ENCODE measurements at places on chromosomes 7 and 10.

- DNase-seq: no peak
These were observed 7.8 kb upstream of the HGF start for GRCh38 chr7:81777697-81778096.

- DNase-seq: no peak
These were observed 18.7 kb upstream of the ZNF488 start for GRCh38 chr10:47402641-47403301.

GRCh38 chr7:121153411-121153810 lies 164.9 kb downstream of the CPED1 start:
- DNase-seq: no peak

GRCh38 chr10:36017137-36017536 lies 375.0 kb upstream of the FZD8 start:
- DNase-seq: no peak

GRCh38 chr7:116229366-116229765 lies 19.0 kb downstream of the TES start:
- no peak for DNase-seq

- no peak for DNase-seq
These were observed 145.7 kb upstream of the CHST15 start for GRCh38 chr10:124239134-124239533.

DNA sequence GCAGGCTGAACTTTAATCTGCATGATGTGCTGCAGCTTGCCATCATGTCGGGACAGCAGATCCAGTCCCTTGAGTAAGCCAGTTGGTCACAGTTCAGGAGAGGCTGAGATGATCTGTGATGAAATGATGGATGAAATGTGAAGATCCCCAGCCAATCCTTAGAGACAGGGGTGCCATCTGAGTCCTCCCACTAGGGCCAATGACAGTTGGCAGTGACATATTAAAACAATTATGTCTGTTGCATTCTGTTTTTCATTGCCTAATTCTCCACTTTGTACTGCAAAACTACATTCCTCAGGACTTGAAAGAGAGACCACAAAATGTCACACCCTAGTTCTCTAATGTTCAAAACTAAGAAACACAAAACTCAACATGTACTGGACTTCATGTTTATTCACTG lies 66.3 kb upstream of the CAV2 start:
- DNase-seq: no peak

GRCh38 chr10:58851606-58852005 lies 324.8 kb upstream of the PHYHIPL start:
- no peak for DNase-seq

- DNase-seq: no peak
These were observed 694.1 kb downstream of the ANKRD7 start for GRCh38 chr7:118918556-118918955.

DNA sequence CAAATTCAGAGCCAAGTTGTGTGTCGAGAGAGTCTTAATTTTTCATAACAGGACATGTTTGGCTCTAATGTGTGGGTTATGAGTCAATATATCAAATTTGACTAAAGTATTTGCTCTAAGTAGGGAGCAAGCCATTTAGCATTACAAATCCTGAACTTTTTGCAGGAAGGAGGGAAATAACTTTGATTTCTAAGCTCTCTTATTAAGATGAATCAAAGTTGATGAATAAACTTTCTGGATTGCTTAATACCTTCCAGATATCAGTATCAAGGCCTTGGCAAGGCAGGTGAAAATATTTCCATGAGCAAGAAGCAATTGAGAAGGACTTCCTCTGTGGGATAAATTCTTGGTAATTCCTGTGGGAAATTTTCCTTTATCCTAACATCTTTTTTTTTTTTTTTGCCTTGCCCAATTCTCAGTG lies 258.8 kb downstream of the AHR start:
- DNase-seq: no peak

DNA sequence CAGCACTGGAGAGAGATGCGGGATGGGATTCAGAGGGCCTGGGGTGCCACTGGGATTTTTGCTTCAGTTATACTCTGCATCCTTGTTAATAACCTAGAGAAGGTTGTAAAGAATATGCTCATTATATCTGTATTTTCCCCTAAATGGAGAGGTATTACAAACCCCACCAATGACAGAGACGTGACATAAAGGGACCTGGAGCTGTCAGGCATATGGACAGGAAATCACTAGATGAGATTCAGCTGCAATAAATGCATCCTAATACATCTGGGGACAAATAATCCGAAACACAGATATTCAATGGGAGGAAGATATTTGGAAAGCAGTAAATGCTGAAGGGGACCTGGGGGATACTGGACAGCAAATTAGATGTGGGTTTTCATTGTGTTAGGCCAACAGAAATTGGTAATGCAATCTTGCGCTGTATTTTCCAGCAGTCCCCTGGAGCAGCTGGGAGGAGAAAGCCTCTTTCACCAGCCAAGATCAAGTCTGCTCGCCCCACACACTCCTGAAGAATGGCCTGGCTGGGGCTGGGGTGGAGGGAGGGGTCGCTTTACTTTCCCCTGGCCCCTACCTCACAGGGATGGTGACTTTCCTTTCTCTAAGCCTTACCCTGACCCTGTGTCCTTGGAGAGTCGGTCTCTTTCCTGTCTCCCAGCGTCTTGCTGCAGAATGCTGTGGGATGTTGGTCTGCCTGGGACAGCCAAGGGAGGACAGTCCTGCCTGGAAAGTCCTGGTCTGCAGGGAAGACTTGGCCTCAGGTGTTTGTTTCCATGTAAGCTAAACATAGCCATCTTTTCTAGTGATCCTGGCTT lies 653.8 kb downstream of the LRMDA start:
- DNase-seq: no peak

GRCh38 chr7:156334636-156335035 lies 305.9 kb upstream of the RNF32 start:
- no peak for DNase-seq

GRCh38 chr10:86020134-86020533 lies 346.5 kb downstream of the GRID1 start:
- DNase-seq: no peak

DNA sequence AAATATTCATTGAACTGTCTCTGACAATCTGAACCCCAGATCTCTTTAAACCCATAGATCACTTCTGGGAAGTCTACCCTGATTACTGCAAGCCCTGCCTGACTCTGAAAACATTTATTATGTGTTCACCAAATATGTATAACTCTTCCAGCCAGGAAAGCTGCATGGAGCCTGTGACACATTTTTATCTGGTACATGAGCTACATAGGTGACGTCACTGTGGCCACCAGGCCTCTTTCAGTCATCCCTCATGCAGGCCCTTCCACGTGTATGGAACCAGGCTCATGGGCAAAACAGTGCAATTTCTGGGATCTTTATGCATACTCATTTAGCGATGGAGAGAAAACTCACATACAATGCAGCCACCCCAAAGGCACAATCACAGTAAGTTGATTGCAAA lies 133.9 kb upstream of the NUPR2 start:
- DNase-seq: no peak

DNA sequence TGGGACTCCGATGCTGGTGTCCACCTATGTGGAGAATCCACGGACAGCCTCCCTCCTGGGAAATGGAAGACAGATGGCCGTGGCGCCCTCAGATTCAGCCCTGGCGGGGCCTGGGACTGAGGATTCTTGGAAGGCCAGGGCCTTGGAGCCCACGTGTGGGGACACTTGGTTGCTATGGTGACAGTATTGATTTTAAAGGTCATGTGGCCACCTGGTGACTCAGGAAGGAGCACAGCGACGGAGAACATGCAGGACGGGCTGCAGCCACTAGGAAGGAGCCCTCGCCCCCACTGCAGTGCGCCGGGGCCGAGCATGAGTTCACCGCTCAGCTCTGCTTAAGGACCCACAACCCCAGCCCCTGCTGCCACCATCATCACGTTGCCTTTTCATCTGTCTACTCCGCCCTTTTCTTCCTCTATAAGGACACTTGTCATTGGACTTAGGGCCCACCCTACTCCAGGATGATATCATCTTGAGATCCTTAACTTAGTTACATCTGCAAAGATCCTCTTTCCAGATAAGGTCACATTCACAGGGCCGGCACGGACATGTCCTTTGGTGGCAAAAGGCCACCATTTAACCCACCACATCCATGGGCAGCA lies 3.7 kb upstream of the STK32C start:
- peak; percentile 69 for DNase-seq

- no peak for DNase-seq
These were observed 17.1 kb downstream of the YKT6 start for GRCh38 chr7:44217852-44218402.

- DNase-seq: no peak
These were observed 60.9 kb downstream of the RBM20 start for GRCh38 chr10:110704906-110705476.

DNA sequence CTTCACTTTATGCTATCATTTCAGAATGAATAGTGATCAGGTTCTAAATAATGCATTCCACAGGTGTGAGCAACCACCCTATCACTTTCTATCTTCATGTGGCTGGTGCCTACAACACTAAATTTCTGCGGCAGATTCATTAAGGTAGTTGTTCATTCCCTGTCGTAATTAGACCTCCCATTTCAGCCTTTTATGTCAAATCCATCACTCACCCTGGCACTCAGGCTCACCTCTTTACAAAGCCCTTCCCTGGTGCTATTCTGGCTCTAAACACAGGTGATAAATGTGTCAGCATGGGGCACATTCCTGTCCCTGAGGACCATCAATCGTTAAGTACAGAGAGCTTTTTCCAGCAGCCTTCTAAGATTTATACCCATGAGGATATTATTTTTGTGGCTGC lies 300.0 kb upstream of the C7orf33 start:
- DNase-seq: peak; percentile 11

- no peak for DNase-seq
These were observed 903.6 kb upstream of the AUTS2 start for GRCh38 chr7:68694656-68695055.

DNA sequence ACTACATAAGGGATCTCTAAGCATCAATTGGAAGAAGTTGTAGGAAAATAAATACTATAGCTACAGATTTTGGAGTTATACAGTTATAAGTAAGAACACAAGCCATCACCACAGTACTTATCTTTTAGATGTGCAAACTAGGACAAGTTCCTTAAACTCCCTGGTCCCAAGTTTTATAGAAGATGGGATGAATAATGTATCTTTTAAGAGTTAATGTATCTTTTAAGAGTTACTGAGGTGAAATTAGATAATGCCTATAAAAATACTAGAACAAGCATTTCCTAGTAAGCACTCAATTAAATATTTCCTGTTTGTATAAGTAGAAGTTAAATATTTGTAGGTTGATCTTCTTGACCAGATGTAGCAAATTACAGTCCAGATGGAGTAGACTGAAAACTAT lies 56.8 kb downstream of the SEMA3A start:
- DNase-seq: no peak

GRCh38 chr10:79045566-79046175 lies 23.1 kb upstream of the ZMIZ1 start:
- DNase-seq: no peak

DNA sequence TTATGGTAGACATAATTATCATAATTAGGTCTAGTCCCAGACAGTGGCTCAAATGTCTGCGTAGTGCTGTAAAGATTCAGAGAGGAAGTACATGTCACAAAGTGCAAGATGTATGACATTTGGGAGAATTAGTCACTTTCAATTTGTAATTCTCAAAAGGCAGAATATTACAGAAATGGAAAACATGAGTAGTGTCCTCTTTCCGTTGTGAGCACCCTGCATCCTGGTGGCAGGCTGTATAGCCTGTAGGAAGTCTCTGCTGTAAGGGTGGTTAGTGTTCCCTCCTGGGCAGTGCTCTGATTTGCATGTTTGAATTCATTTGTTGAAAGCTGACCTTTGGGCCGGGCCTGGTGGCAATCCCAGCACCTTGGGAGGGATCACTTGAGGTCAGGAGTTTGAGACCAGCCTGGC lies 17.0 kb downstream of the CDK14 start:
- peak; percentile 3 for DNase-seq

DNA sequence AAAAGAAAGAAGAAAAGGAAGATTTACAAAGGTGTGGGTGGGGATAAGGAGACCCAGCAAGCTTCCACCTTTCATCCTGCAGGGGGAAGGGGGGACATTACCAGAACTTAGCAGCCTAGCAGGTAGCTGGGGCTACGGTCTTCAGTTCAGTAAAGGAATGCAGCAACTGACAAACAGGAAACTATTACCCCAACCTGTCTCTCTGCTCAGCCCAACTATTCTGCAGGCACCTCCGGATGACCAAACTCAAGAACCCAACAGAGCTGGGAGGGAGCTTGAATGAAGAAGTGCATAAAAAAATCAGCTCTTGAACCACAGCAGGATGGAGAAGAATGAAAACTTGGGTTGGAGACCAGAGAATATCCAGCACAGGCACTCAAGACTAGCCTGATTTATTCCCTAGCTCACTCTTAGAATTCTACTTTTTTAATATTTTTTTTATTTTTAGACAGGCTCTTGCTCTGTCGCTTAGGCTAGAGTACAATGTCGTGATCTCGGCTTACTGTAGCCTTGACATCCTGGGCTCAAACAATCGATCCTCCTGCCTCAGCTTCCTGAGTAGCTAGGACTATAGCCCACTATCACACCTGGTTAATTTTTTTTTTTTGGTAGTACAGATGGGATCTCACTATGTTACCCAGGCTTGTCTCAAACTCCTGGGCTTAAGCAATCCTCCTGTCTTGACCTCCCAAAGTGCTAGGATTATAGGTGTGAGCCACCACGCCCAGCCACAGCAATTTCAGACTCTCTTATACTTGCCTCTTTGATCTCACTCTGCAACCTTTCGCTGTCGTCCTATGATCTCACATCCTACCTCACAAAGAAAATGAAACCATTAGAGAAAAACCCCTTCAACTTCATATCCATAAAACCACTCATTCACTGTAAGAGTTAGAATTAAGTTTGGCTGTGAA lies 18.5 kb upstream of the C10orf67 start:
- no peak for DNase-seq

- DNase-seq: no peak
These were observed 44.8 kb downstream of the BMPER start for GRCh38 chr7:33950047-33950714.

GRCh38 chr7:26367219-26367711 lies 75.6 kb downstream of the SNX10 start:
- no peak for DNase-seq

DNA sequence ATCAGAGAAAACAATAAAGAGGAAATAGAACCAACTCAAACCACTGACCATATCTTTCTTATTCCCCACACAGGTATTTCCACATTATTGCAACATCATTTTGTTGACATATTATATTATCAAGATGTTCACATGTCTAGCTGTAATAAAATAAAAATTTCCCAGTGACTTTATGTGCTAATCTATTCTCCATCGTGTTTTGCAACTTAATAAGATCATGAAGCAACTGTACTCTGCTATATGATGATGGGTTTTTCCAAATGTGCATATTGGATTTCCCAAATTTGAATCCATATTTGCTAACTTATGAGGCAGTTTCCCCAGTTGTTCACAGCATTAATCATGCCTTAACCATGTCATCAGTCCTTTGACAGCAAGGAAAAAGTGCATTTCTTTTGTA lies 127.8 kb downstream of the ITGB8 start:
- no peak for DNase-seq

GRCh38 chr7:155897758-155898386 lies 85.6 kb upstream of the SHH start:
- DNase-seq: no peak

- DNase-seq: peak; percentile 15
These were observed 23.5 kb downstream of the AOC1 start for GRCh38 chr7:150875791-150876190.

- DNase-seq: no peak
These were observed 336.1 kb upstream of the KCND2 start for GRCh38 chr7:119936836-119937235.

GRCh38 chr10:98097616-98098015 lies 36.8 kb upstream of the R3HCC1L start:
- DNase-seq: peak; percentile 77

- no peak for DNase-seq
These were observed 692 bp downstream of the CARD11 start for GRCh38 chr7:3042861-3043489.

All from NCI-H146 (cell line).